Fibroblast of skin of right biceps (primary cell): ENCODE measurements at places on chromosomes 1 and 21.
A peak's percentile ranks its signal among the peaks of the same experiment; 100 is the strongest.

GRCh38 chr1:98761219-98761865, 99.8 kb downstream of the SNX7 start:
- peak; percentile 3 for DNase-seq

GRCh38 chr1:150551051-150551783, 2.0 kb downstream of the ADAMTSL4 start:
- DNase-seq = no peak

- DNase-seq = peak; percentile 51
Measured at GRCh38 chr1:208189183-208189582, 55.0 kb downstream of the PLXNA2 start.

- DNase-seq = peak; percentile 36
Measured at GRCh38 chr1:12047120-12047876, 15.8 kb upstream of the TNFRSF8 start.

DNA sequence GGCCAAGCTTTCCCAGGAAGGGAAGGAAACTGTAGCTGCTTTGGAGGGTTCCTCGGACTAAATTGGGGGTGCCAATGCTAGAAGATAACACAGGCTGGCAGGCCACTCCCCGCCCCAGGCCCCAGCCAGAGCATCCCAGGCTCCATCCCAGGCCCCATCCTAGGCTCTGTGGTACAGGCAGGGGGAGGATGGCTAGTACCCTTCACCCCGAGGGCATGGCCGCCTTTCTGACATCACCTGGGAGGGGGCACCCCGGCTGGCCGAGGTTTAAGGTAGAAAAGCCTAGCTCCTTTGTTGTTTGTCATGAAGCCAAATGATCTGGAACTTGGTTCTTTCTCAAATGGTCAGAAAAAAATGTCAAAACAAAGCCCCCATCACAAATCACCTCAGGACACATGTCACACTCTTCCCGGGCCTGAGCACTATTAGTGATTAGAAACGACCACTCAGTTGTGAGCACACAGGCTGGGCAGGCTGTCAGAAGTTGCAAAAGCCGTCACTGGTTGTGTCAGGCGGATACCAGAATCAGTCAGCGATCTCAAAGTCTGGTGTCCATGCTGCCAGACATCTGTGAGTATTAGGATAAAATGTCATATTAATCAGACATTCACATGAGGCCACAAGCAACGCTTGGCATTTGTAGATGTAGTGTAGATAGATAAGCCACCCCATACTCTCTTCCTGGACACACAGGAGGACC, 31.0 kb upstream of the ETS2 start:
- DNase-seq = no peak

GRCh38 chr1:45640293-45640692, 16.4 kb upstream of the CCDC17 start:
- DNase-seq = no peak

DNA sequence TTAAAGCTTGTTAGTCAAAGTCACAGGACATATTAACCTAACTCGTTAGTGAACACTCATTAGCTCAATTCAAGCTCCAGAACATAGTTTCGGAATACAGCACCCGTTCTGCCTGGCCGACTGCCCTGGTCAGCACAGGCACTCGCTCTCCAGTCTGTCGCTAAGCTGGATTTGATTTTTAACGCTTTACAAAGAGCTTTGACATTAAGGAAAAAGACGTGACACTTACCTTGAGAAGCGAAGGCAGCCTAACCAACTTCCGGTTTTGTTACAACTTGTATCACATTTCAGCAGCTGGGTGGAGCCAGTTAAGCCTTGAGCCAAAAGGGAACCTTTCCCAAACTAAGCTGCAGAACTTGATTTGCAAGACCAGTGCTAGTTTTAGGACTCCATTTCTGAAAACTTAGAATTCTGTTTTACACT, at the start of gene FRRS1:
Gene FRRS1 (minus strand): TSS at position 258 of the 423 bp plus-strand sequence. CDS start 17,867 bp downstream, outside the sequence.
- peak; percentile 68 for DNase-seq

DNA sequence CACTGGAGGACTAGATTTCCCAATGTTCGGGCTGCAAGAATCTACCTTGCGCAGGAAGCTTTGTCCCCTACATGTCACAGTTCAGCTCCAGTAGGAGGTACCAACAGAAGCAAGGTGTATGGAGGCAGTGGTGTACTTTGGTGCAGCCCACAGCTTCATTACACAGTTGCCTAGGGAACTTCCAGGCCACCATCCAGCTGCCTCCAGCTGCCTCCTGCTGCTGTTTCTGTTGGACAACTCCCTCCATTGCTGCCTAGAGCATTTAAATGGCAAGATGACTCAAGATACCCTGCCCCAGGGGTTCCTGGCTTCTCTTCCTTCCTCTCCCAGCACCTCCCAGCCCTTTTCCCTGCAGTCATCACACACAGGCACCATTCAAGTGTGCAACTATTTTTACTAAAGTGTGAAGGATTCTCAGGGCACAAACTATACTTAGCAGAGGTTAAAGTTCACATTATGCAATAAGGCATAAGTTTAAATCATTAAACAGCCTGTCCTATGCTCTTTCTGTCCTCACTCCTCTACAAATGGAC, 39.0 kb upstream of the ATP1A1 start:
- DNase-seq = peak; percentile 5

DNA sequence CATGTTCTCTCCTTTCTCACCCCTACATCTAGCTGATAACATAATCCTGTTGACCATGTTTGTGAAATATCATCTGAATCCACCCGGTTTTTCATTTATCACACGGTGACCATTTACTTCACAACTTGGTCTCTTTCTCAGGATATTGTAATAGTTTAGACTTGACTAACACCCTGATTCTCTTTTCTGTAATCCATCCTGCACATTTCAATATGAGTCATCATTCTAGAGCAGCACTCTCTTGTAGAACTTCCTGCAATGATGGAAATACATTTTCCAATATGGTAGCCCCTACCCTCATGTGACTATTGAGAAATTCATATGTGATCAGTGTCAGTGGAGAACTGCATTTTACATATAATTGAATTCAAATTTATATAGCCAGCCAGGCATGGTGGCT, 2.3 kb upstream of the JAM2 start:
- DNase-seq = peak; percentile 30

GRCh38 chr1:99992044-99992722, 22.4 kb downstream of the SLC35A3 start:
- no peak for DNase-seq

DNA sequence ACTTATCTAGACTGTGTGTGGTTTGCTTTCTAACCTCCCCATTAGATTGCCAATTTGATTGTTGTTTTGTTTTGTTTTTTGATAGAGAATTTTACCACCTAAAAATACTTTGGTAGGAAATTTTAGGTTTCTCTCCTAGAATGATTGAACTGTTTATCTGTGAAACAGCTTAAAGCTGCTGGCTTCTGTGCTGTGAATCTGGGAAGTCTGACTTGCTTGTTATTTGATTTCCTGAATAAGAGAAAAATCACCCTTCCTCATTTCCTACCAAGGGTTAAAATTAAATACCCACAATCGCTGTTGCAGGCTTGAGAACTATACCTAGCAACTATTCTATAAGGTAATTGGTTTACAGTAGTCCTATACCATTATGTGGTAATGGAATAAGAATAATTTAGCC, 198.9 kb upstream of the CACYBP start:
- no peak for DNase-seq

DNA sequence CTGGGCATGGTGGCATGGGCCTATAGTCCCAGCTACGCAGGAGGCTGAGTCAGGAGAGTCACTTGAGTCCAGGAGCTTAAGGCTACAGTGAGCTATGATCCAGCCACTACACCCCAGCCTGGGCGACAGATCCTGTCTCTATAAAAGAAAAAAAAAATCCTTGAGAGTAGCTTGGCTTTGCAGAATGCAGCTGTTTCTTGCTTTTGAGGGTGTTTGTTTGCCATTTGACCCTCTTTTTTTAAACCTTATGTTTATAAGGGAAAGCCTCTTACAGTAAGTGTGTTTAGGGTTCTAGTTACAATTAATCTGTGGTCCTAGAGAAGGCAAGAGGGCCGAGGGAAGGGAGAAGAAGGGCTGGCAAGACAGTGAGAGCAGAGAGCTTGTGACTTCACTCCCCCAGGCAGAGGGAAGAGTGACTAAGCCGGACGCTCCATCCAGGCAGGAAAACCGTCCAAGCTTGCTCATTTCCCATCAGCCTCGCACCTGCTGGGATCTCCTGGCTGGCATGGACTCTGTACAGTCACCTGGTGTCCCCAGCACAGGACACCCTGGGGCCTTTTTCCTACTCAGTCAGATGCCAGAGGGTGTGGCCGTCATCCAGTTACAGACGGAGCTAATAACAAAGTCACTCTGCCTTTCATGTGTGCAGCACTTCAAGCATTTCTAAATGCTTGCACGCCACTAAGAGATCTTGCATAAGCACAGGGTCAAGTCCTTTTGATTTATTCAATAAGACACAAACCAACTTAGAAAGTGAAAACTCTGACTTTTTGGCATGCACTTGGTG, 55.5 kb upstream of the PSEN2 start:
- peak; percentile 66 for DNase-seq

GRCh38 chr1:189726806-189727205, 750.9 kb downstream of the BRINP3 start:
- DNase-seq = no peak

GRCh38 chr21:31159808-31160207, 121.5 kb upstream of the KRTAP19-8 start:
- DNase-seq = no peak

- DNase-seq = no peak
Measured at GRCh38 chr1:172669011-172669410, 10.1 kb downstream of the FASLG start.

- DNase-seq = no peak
Measured at GRCh38 chr1:168468822-168469221, 75.0 kb downstream of the XCL2 start.

DNA sequence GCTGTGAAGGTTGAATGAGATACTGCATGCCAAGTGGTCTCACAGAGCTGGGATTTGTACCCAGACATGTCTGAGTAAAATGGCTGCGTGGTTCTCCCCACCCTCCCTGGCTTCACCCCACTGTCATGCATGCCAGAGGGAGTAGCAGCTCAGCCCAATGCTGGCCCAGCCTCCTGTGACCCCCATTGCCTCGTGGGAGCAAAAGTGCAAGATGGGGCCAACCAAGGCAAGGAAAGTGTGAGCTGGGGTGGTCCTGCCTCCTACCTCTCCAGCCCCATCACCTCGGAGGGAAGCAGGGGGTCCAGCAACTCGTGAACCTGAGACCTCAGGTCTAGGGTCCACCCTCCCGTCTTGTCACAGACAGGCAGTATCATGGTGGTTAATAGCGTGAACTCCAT, 209.8 kb upstream of the GRIK3 start:
- no peak for DNase-seq

DNA sequence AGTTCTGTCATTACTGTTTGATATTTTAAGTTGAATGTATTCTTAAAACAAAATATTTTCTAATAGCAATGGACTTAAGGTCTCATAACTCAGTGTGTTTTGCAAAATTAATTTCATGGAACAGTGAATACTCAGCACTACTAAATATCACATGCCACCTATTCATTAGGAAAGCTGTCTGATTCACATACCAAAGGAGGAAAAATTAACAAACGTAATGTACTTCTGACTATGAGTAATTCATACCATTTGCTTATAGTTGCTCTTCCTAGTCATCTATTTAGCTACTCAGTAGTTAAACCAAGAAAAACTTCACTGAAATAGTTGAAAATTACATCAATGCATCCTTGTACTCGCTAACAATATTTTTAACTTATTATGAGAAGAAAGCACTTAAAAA, 35.2 kb downstream of the TP53BP2 start:
- peak; percentile 17 for DNase-seq

DNA sequence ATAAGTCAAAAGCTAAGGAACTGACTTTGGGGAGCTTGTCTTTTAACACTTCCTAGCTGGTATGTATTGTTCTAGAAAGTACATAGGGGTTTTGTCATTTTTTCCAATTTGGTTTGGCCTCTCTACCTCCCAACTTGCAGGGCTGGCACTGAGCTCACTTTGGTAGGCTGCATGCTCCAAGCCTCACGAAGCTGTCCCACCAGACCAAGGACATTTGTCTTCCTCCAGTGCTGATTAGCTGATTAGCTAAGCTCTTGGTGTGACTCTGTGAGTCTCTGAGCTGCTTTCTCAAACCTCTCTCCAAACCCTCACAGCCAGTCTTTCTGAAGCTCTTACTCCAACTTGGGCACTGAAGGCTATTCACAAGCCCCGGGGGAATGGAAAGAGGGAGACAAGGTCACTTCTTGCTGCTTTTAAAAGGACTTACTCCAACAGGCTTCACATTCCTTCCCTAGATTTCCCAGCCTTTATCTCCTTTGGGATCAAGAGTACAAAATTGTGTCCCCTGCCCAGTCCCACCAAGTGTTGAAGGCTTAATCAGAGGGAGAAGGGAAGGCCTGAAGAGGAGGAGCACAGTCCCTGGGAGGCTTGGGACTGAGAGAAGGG, 893 bp upstream of the CFAP45 start:
- DNase-seq = no peak

- DNase-seq = peak; percentile 3
Measured at GRCh38 chr1:247156787-247157232, 15.0 kb downstream of the ZNF124 start.

DNA sequence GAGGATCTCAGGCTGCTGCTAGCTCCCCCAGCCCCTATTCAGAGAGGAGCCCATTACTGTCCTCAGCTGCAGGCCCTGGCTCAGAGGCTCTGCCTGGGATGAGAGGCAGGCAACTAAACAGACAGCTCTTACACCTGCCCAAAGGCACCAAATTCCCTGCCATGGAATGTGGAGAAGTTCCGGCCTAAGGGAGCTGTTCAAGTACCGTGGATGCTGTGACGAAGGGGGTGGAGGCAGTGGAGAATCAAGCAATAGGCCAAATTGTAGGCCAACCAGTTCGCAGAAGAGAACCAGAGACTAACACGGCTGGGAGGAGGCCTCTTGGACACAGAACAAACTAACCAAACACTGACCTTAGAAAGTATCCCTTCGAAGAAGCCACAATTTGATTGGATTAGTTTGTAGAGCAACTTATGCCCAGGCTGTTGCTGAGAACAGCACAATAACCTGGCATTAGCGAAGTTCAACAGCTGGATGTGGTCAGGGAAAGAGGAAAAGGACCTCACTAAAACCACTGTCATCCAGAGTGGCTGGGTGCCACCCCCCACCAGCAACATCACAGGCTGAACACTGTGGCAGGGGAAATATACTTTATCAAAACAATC, 3.6 kb downstream of the C1orf174 start:
- no peak for DNase-seq

GRCh38 chr1:32828341-32828740, 10.9 kb downstream of the S100PBP start:
- DNase-seq = peak; percentile 31

DNA sequence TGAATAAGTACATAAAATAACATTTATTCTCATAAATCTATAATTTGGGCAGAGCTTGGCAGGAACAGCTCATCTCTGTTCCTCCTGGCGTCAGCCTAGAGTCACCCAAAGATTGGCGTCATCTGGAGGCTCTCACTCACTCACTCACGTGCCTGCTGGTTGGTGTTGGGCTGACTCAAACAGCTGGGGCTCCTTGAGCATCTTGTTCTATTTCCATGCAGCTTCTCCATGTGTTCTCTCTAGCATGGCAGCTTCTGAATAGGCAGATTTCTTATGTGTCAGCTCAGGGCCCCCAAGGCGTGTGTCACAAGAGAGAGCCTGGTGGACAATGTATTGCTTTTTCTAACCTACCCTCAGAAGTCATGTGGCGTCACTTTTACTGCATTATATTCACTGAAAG, 70.6 kb upstream of the RAB3GAP2 start:
- DNase-seq = no peak
